Right atrium auricular region (tissue), 2 donors: ENCODE measurements at places on chromosomes 3 and 15. TPM values are rescaled to one million over a fixed set of nuclear protein-coding genes. Genes with fewer than 3 reads are reported as not detected.

Gene GABRR3
- not detected for total RNA-seq

Gene TMCO5A
- not detected for total RNA-seq

Gene ACTC1
- total RNA-seq: 8,662 TPM

Gene ATP13A5
- total RNA-seq: not detected

Gene TSC22D2
- total RNA-seq: 23.5 TPM

DNA sequence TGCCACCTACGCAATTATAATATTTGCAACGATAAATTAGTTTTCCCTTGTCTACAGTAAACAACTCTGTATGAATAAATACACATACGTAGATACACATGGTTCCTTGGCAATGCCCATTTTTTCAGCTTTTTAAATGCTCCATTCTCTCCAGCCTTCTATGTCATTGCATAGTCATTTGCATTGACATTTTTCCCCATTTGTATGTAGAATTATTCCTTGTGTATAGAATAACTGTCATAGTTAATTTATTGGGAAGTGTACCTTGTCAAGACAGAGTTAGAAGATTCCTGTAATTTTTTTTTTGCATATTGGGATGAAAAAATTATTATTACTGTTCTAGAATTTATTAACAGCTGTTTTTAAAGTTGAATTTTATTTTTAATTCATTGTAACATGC lies 736.7 kb upstream of the DPPA4 start:
- no peak overlapping the region for H3K27ac ChIP-seq
- H3K4me1 ChIP-seq: peaks cover 13% of the 10 kb centered on the region
- no peaks in the 10 kb centered on the region for H3K27me3 ChIP-seq
- no peak overlapping the region for H3K4me3 ChIP-seq
- DNase-seq: no peak

DNA sequence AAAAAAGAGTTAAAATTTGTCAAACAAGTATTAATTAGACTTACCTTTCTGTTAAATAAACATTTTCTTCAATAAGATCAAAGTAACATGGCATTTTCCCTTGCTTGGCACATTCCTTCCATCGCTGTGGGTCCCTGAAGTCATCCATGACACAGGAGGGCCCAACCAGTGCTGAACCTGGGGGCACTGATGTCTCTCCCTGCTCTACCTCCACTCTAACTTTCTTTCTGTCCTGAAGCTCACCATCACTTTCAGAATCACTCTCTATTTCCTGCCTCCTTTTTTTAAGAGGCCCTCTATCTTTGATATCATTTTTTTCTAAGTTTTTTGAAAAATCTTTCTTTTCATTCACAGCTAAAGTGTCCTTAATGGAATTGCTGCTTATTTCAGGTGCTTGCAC lies 43.8 kb downstream of the SETD2 start:
- no peaks in the 10 kb centered on the region for H3K27me3 ChIP-seq
- H3K27ac ChIP-seq: no peak overlapping the region
- DNase-seq: no peak
- H3K4me1 ChIP-seq: no peaks in the 10 kb centered on the region
- peaks cover 34% of the 10 kb centered on the region for H3K36me3 ChIP-seq

DNA sequence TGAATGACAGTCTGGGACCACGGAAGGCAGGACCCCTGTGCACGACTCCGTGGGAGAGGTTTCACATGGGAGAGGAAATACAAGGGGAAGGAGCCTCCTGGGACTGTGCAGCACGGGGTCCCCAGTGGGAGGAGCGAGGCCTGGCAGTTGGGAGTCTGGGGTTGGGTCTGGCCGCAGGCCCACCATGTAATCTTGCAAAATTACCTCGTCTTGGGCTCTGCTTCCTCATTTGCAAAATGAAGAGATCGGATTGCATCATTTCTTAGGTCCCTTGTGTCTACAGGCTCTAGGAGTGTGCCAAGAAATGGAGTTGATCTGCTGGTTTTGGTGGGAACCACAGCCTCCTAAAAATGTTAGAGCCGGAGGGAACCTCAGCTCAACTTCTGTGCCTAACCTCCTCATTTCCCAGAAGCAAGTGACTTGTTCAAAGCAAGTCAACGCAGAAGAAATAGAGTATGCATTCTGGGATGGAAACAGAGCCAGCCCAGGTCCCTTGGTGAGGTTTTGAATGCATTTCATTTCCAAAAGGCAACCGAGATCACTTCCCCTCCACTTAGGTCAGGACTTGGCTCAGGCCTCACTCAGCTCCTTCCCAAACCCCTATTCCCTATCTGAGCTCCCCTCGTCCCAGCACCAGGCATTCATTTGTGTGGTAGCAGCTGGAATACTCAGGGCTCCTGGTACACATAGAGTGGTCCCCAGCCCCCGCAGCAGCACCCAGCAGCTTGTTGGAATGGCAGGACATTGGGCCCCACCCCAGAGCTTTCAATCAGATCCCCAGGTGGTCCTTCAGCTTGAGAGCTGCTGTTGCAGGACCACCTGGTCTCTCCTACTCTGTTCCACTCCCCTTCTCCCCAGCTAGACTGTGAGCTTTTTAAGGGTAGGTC lies 267.7 kb downstream of the XXYLT1 start:
- H3K27ac ChIP-seq: no peak overlapping the region
- H3K4me1 ChIP-seq: peaks cover 22% of the 10 kb centered on the region
- H3K27me3 ChIP-seq: no peaks in the 10 kb centered on the region
- H3K36me3 ChIP-seq: no peaks in the 10 kb centered on the region

DNA sequence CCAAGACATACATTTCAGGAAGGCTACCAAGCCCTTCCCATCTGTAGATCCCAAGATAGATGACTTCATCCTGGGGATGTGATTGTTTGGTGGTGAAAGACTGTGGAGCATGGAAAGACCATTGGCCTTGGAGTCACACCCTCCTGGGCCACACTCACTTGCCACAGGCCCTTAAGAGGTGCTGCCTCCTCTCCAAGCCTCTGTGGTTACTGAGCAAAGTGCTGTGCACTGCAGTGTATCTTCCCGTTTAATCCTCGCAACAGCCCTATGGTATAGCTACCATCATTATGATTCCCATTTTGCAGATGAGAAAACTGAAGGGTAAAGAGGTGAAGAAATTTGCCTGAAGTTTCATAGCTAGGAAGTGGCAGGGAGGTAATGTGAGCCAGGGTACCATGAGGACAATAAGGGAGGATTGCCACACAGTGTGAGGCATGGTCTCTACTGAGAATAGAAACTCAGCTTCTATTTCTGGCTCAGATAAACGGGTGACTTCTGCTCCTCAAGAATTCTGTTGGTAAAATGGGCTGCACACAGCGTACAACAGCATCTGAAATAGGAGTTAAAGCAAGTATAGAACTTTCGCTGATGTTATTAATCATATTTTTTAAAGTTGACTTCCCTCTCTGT lies 23.9 kb upstream of the RHO start:
- no peak for DNase-seq
- H3K4me3 ChIP-seq: no peak overlapping the region
- peaks cover 23% of the 10 kb centered on the region for H3K36me3 ChIP-seq
- H3K27ac ChIP-seq: peak overlapping the region; percentile 76
- H3K4me1 ChIP-seq: no peaks in the 10 kb centered on the region

DNA sequence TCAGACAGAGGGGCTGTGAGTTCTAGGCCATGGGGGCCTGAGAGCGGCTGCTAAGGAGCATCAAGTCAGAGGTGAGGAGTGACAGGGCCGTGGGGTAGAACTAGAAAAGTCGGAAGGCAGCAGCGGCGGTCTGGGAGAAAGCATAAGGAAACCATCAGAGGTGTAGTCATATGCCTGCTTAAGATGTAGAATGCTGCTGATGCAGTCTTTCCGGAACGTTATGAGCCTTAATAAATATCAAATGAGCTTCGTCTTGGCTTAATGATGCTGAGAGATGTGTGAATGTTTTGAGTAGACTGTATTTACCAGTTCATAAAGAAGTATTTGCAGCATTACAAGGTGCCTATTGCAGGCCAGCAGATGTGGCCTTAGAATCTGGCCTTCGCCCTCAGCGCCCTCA lies 15.2 kb downstream of the ATG7 start:
- H3K27me3 ChIP-seq: no peaks in the 10 kb centered on the region
- H3K4me1 ChIP-seq: no peaks in the 10 kb centered on the region
- H3K36me3 ChIP-seq: no peaks in the 10 kb centered on the region

DNA sequence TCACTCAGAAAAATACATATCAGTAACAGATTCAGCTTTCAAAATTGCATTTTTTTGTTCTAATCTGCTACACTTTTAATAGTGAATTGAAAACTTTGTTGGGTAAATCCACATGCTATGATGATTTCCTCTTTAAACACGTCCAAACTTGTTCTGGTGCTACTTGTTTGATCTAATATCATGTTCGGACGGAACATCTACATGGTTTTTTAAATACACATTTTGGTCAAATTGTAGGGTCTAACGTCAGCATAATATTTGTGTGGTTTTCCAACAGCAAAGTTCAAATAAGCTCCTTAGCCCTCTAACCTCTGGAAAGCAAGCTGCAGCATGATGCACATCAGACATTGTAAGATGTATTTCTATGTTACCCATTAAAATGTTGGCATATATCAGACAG lies 98.5 kb upstream of the OSTN start:
- no peak for DNase-seq
- no peaks in the 10 kb centered on the region for H3K4me1 ChIP-seq
- H3K4me3 ChIP-seq: no peak overlapping the region
- H3K36me3 ChIP-seq: no peaks in the 10 kb centered on the region
- no peak overlapping the region for H3K27ac ChIP-seq

- no peak for DNase-seq
- H3K27me3 ChIP-seq: no peaks in the 10 kb centered on the region
- peaks cover 23% of the 10 kb centered on the region for H3K36me3 ChIP-seq
- H3K4me3 ChIP-seq: no peak overlapping the region
Measured at GRCh38 chr3:168029705-168030104, 66.0 kb downstream of the GOLIM4 start.

- H3K4me1 ChIP-seq: no peaks in the 10 kb centered on the region
- H3K36me3 ChIP-seq: peaks cover 29% of the 10 kb centered on the region
- H3K4me3 ChIP-seq: no peak overlapping the region
- H3K27ac ChIP-seq: no peak overlapping the region
- H3K27me3 ChIP-seq: no peaks in the 10 kb centered on the region
Measured at GRCh38 chr3:33860373-33861050, 62.1 kb downstream of the PDCD6IP start.

DNA sequence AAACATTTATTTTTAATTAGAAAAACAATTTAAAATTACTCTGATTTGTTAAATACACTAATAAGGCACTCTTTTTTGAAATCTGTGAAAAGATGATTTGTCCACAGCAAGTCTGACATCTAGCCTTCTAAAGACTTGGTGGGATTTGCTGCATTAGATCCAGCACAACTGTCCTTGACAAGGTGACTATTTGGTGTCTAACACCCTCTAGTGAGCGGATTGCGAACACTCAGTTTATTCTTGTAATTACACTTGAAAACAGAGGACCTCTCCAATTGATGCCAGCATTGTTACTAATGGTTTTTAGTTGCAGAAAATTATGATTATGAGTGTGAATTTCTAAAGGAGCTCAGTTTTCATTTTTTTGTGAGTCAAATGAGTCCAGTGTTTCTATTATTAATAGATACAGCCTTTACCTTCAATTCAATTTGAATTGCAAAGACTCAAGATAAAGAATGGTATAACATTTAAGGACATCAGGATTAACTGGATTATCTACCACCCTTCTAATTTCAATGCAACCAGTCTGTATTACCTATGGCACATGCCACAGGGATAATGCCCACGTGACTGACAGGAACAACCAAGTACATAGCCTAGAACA lies 29.7 kb upstream of the STRIT1 start:
- no peak for DNase-seq
- H3K36me3 ChIP-seq: no peaks in the 10 kb centered on the region
- H3K4me3 ChIP-seq: no peak overlapping the region
- H3K4me1 ChIP-seq: no peaks in the 10 kb centered on the region
- H3K27me3 ChIP-seq: no peaks in the 10 kb centered on the region

DNA sequence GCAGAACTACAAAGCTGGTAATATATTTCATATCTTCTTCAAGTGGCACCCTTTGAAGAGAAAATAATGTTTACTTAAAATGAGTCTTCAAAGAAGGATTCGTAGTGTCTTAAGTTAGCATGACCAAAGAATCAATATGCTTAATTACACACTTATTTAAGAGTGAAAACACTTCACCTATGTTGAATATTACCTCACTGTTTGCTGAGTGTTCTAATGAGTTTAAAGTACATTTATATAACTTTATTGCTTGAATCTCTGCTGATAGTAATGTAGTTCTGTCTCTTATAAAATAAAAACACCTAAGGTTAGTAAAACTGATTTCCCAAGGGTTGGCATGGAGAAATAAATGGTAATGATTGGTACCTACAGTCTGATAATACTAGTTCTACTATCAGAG lies 143.3 kb upstream of the SLC2A2 start:
- no peak overlapping the region for H3K27ac ChIP-seq
- H3K27me3 ChIP-seq: no peaks in the 10 kb centered on the region
- H3K36me3 ChIP-seq: no peaks in the 10 kb centered on the region
- no peak overlapping the region for H3K4me3 ChIP-seq
- no peak for DNase-seq

- no peak overlapping the region for H3K4me3 ChIP-seq
- no peak overlapping the region for H3K27ac ChIP-seq
- H3K27me3 ChIP-seq: no peaks in the 10 kb centered on the region
- no peak for DNase-seq
- H3K36me3 ChIP-seq: no peaks in the 10 kb centered on the region
- peaks cover 7% of the 10 kb centered on the region for H3K4me1 ChIP-seq
Measured at GRCh38 chr3:178434206-178434805, 101.9 kb upstream of the KCNMB2 start.

DNA sequence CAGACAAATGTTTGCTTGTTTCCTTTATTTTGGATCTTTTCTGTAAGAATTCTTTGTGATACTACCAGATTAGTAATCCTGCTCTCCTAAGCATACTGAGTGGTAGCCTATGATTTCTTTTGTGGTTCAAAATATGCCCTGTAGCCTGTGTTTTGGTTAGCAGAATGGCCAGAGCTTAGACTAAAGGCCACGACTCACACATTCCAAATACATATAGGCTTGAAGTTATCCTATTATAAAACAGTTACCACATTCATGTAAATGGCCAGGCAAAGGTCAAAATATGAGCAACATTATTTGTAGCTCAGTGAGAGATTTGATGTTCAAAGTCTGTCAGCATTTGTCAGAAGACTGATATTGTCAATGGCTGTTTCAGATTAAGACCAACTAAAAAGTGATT lies 84.5 kb downstream of the MITF start:
- H3K4me3 ChIP-seq: no peak overlapping the region
- H3K27ac ChIP-seq: no peak overlapping the region
- no peaks in the 10 kb centered on the region for H3K27me3 ChIP-seq
